ENCODE measurements at places on chromosomes 3 and 15.

GRCh38 chr15:55348281-55348778, 29.3 kb downstream of the PIGB start:
- DNase-seq, result no peak

DNA sequence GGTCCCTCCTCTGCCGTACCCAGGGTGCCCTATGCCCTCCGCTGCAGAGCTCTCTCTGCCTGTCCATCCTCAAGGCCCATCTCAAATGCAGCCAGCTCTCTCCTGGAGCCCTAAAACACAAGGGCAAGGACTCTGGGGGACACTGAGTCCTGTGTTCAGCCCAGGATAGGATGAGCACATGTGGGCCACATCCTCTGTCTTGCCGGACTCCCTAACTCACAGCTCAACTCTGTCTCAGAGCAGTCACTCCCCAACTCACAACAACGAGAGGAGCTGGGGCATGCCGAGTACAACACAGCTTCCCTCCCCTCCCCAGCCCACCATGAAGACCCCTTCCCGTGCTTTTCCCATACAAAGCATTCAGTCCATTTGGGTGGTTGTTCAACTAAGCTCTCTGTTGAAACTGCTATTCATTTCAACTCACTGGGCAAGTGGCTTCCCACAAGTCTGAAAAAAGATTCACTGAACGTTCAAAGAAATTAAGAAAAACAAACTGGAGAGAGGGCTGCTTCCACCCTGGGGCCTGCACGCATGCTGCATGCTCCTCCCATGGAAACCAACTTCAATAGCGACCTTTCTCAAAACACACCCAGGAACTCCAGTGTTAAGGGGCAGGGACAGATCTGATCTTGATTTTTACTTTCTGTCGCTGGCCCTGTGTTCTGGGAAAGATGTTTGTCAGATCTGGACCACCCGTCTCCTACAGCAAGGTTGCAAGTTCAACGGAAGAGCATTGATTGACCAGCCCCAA, 124.3 kb upstream of the IGF1R start:
- DNase-seq, result no peak

DNA sequence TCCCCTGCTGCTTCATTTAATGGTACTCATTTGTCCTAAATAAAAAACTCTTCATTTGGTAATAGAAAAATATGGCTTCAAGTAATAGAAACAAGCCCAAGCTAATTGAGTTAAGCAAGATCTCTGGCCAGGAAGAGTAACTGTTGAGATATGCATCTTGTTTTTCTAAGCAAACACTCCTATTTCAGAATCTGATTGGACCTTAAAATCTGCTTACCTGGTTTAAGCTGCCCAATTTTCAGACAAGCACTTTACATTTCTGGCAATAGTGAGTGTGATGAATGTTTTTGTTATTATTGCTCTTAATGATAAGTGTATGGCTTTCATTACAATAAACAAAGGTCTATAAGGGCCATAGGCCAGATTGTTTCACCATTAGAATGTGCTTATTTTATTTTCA, 86.2 kb downstream of the CMSS1 start:
- no peak for DNase-seq

- DNase-seq, result no peak
Measured at GRCh38 chr3:10426346-10427220, 78.8 kb downstream of the ATP2B2 start.

GRCh38 chr3:126473292-126474168, 2.2 kb downstream of the ZXDC start:
- DNase-seq, result no peak

DNA sequence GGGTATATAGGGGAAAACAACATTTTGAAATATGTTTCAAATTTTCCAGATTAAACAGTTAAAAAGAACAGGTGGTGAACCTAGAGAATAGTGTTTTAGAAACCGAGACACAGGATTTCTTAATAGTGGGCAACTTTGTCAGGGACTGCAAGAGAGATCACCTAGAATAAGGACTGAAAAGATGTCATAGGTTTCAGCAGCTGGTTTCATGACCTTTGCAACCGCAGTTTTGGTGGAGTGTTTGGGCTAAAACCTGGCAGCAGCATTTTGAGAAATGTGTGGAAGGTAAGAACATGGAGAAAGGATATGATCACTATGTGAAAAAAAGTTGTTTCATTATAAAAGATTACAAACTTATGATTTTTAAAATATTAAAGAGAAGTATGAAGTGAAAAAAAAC, 34.9 kb downstream of the PRKCI start:
- no peak for DNase-seq

DNA sequence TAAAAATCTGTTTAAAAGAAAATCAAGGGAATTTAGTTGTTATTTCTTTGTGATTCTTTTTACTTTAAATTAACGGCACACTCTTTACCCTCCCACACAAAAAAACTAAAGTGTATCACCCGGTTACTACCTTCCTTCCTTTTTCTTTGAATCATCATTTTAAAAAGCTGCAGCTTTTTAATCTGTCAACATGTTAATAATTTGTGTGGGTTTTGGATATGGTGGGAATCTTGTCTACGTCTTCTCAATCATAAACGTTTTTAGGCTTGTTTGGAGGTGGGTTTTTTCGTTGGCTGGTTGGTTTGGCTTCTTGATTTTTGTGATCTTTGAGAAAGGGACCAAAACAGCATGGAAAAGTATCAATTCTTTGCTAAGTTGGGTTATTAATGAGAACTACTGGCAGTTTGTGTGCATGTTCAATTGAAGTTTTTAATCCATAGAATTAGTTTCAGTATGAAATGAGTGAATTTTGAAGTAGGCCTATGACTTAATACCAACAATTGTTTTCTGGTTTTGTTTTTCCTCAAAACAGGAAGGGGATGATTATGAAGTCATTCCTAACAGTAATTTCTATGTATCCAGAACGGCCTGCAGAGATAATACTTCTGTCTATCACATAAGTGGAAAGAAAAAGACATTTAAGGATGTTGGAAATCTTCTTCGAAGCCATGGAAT, 4.5 kb downstream of the SMC4 start:
- no peak for DNase-seq

DNA sequence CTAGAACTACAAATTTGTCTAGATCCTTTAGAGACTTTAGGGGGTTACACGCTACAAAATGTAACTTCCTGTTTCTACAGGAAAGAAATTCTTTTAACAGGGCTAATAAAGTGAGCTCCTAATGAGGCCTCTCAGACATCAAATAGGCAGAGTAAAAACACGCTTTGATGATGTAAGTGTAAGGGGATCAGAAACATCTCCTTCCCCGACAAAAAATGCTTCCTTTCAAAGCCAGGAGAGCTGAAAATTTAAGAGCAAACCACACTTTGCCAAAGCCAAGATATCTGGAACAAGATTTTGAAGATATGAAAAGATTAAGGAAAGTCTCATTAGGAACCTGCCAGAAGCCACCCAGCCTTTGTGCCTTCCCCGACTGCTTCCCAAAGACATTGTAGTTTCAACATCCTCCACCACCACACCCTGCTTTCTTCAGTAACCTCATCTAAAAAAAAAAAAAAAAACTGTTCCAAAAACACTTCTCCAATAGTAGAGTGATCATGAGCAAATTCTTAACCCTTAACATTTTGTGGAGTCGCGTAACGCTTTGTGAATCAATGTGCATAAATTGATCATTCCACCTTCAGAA, 505.0 kb upstream of the THBS1 start:
- no peak for DNase-seq

Data from dorsolateral prefrontal cortex (tissue), 122 donors.